HFFc6 (cell line): ENCODE measurements at places on chromosomes 3 and 15. TPM values are rescaled to one million over a fixed set of nuclear protein-coding genes. Genes with fewer than 3 reads are reported as not detected.
A peak's percentile ranks its signal among the peaks of the same experiment; 100 is the strongest.

DNA sequence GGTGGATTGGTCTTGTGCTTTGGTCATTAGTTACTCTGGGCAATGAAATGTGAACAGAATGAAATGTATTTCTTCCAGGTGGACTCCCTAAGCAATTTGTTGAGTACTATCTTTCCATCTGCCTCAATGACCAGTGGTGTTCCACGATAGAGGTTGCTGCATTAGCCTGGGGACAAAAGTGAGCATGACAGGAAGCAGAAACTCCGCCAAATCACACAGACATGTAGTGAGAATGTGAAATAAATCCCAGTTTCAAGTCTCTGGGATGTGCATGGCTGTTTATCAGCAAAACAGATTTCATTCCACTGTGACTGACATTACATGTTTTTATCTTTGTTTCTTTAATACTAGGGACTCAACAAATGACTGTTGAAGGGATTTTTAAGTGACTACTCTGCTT, 63.3 kb upstream of the DCBLD2 start:
- no peak for DNase-seq
- H3K4me3 ChIP-seq: no peak overlapping the region
- H3K4me1 ChIP-seq: peaks cover 34% of the 10 kb centered on the region
- H3K36me3 ChIP-seq: peaks cover 11% of the 10 kb centered on the region; the same call in 1 of the 2 replicates
- H3K27me3 ChIP-seq: peaks cover 3% of the 10 kb centered on the region
- no peak overlapping the region; the same call in 1 of the 2 replicates for H3K27ac ChIP-seq

DNA sequence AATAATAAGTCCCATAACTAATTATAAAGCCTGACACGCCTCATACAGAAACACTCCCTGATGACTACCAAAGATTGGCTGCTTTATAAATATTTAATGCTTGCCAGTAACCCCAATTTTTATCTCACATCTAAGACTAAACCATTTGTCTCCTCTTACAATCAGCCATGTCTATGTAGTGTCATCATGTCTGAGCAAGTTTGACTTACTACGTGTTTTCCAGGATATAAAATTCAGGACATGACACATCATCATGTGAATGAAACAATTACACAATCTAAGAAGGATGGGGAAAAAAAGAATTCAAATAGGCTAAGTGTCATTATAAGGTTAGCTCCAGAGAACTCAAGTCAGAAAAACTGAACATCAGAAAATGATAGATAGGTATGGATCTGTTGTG, 208.7 kb downstream of the MECOM start:
- H3K27ac ChIP-seq: no peak overlapping the region
- H3K4me1 ChIP-seq: no peaks in the 10 kb centered on the region
- no peaks in the 10 kb centered on the region for H3K27me3 ChIP-seq
- H3K4me3 ChIP-seq: no peak overlapping the region
- peak; percentile 38 for DNase-seq
- H3K36me3 ChIP-seq: no peaks in the 10 kb centered on the region

HYAL2 gene
- 46.4 to 55.3 TPM (median 54.9 TPM) in 3 replicates for total RNA-seq

GRCh38 chr3:71348001-71348632, 235.4 kb downstream of the FOXP1 start:
- DNase-seq: no peak
- no peak overlapping the region for H3K4me3 ChIP-seq
- H3K4me1 ChIP-seq: peaks cover 12% of the 10 kb centered on the region

- peaks cover 9% of the 10 kb centered on the region; the same call in 1 of the 2 replicates for H3K27me3 ChIP-seq
- H3K36me3 ChIP-seq: no peaks in the 10 kb centered on the region
- no peak overlapping the region for H3K27ac ChIP-seq
- H3K4me1 ChIP-seq: peaks cover 6% of the 10 kb centered on the region
Observed at GRCh38 chr15:85839643-85840042, 44.9 kb upstream of the KLHL25 start.

- H3K4me1 ChIP-seq: peaks cover 9% of the 10 kb centered on the region
- no peak overlapping the region for H3K4me3 ChIP-seq
- H3K27ac ChIP-seq: no peak overlapping the region
- H3K27me3 ChIP-seq: peaks cover 20% of the 10 kb centered on the region
- peaks cover 6% of the 10 kb centered on the region for H3K36me3 ChIP-seq
Observed at GRCh38 chr15:42154212-42154941, 2.1 kb downstream of the PLA2G4F start.

RHO gene
- total RNA-seq: not detected in 3 replicates

ATP13A5 gene
- total RNA-seq: not detected in 3 replicates

DNA sequence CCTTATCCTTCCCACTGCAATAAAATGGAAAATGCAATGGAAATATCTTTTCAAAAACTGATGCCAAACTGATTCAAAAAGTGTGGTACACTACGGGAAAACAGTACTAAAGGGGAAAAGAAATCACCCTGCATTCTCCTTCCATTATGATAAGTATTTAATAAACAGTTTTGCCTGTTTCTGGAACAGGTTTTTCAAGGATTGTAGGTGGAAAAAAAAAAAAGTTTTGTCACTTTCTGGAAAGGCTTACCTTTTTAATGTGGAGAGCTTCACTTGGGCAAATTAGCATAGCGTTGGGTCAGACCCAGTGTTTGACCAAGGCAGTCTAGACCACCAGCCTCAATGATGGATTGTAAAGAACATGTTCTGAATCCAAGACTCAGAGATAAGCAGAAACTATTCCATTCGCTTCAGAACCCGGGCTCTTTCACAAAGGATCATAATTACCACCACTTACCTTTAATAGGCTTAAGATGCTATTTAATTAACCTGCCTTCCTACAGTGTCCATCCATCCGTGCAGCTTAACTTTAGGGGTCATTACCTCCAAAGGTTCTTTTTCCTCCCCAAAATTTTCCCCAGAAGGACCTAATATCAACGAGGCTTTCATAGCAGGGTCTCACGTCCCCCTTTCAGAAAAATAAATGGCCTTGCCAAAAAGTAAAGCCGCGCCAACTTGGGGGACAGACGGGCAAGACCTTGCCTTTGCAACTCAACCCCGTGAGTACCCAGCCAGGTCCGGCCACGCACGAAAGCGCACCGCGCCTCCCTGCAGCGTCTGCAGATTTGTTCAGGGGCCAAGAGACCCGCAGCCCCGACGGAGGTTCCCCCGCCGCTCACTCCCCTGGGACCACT, 1.0 kb downstream of the DCBLD2 start:
- no peaks in the 10 kb centered on the region for H3K27me3 ChIP-seq
- peak overlapping the region; percentile 97 for H3K4me3 ChIP-seq
- peak overlapping the region; percentile 80 for H3K27ac ChIP-seq
- DNase-seq: no peak
- H3K4me1 ChIP-seq: peaks cover 44% of the 10 kb centered on the region
- H3K36me3 ChIP-seq: peaks cover 38% of the 10 kb centered on the region

DNA sequence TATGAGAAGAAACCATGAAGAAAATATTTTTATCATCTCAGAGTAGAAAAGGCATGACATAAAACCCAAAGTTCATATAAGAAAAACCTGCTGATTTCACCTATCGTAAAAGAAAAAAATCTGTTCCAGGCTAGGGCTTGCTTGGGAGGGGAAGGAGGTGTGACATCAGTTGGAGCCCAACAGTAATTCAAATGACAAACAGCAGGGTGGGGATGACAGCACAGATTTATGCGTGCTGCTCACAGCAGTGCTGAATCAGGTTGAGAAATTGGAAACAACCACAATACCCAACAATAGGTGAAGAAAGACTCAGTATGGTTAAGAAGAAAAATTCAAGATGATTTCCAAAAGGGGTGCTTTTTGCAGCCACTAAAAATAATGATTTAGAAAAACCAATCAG, 172.4 kb downstream of the PDE8A start:
- no peak overlapping the region for H3K27ac ChIP-seq
- no peak overlapping the region for H3K4me3 ChIP-seq
- H3K27me3 ChIP-seq: peaks cover 9% of the 10 kb centered on the region
- peaks cover 7% of the 10 kb centered on the region for H3K36me3 ChIP-seq

DNA sequence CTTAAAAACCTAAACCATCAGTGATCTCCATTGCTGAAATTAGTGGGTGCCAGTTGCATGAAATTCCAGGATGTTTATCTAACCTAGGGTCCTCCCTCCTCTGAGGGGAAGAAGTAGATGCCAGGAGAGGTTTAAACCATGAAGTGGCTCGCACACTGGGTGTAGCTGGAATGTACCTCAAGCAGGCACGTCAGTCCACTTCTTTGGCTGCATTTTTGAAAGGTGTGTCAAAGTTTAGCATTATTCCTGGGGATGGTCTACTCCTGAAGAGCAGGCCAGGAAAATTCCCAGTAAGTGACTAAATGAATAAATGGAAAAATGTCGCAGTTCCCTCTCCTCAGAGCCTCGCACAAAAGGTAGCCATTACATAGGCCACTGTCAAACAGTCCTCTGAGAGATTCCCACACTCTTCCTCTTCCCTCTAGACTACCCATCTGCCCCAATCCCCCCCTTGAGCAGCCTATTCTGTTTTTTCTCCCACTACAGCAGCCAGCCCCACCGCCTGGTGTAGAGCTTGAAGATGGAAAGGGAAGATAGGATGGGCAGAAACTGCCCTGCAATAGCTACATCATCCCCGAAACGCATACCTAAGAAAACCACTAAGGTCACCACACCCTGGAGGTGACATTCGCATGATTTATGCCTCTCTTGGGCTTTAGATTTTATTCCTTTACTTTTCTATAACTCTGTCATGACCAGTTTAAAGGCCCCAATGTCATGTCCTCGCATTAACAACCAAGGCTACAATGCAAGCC, 655 bp upstream of the TMOD3 start:
- H3K4me1 ChIP-seq: peaks cover 74% of the 10 kb centered on the region
- H3K4me3 ChIP-seq: peak overlapping the region; percentile 97
- peak; percentile 29 for DNase-seq
- H3K27ac ChIP-seq: peak overlapping the region; percentile 81
- H3K27me3 ChIP-seq: no peaks in the 10 kb centered on the region

- no peaks in the 10 kb centered on the region for H3K36me3 ChIP-seq
- DNase-seq: no peak
- no peaks in the 10 kb centered on the region; the same call in 1 of the 2 replicates for H3K27me3 ChIP-seq
- H3K4me3 ChIP-seq: no peak overlapping the region
Observed at GRCh38 chr3:169548194-169548593, 115.3 kb downstream of the MECOM start.

DNA sequence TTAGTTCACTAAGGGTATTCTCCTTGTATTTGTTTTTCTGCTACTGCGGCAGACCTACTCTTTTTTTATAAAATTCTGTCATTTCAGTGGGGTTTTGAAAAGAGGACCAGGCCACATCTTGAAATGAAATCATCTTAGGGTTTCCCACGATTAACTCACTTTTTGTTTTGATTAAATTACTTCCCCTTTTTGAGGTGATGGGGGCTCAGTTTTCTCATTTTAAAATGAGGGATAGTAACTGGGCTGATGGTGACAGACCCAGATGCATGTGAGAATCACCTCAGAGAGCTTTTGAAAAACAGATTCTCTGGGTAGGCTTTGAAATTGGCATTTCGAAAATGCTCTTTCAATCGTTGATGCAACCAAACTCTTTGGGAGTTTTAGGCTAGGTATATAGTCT, 24.2 kb downstream of the UBE2Q2 start:
- no peak for DNase-seq
- H3K27me3 ChIP-seq: no peaks in the 10 kb centered on the region
- peaks cover 7% of the 10 kb centered on the region for H3K36me3 ChIP-seq
- H3K4me1 ChIP-seq: peaks cover 19% of the 10 kb centered on the region

ALDH1L1 gene
- 0.23 TPM in 1 of 3 replicates, not detected in the others for total RNA-seq

GRCh38 chr3:14923476-14923875, 23.9 kb upstream of the NR2C2 start:
- H3K27me3 ChIP-seq: peaks cover 4% of the 10 kb centered on the region
- no peaks in the 10 kb centered on the region for H3K36me3 ChIP-seq
- H3K27ac ChIP-seq: no peak overlapping the region
- peaks cover 22% of the 10 kb centered on the region for H3K4me1 ChIP-seq
- no peak overlapping the region for H3K4me3 ChIP-seq
- DNase-seq: no peak

ADAMTSL3 gene
- total RNA-seq: not detected in 3 replicates

- H3K36me3 ChIP-seq: peaks cover 10% of the 10 kb centered on the region; the same call in 1 of the 2 replicates
- H3K4me3 ChIP-seq: no peak overlapping the region
- no peaks in the 10 kb centered on the region; the same call in 1 of the 2 replicates for H3K27me3 ChIP-seq
Observed at GRCh38 chr15:68712886-68713285, 107.8 kb downstream of the ANP32A start.

DNA sequence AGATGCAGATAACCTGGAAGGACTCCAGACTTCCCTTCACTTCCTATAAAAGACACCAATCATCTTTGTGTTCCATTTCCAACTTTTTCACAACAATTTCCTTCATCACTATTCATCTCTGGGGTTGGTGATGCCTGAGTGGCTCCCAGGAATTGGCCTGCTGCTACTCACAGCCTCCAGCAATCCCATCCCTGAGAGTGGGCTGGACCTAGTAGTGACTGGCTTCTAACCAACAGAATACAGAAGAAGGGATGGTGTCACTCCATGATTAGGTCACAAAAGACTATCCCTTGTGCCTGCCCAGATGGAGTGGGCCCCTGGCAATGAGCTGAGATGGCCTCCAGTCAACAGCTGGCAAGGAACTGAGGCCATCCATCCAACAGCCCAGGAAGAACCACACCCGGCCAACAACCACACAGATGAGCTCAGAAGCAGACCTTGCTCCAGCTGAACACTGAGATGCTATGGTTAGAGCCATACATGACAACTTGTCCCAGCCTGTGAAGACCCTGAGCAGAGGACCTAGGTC, 20.9 kb downstream of the OCA2 start:
- no peak for DNase-seq
- no peak overlapping the region for H3K4me3 ChIP-seq
- H3K27me3 ChIP-seq: peaks cover 3% of the 10 kb centered on the region
- no peaks in the 10 kb centered on the region for H3K36me3 ChIP-seq
- H3K27ac ChIP-seq: no peak overlapping the region
- no peaks in the 10 kb centered on the region for H3K4me1 ChIP-seq

ROPN1 gene
- not detected in 2 replicates for total RNA-seq

GRCh38 chr3:23071296-23071695, 131.8 kb upstream of the UBE2E2 start:
- no peak overlapping the region for H3K27ac ChIP-seq
- DNase-seq: no peak
- no peak overlapping the region for H3K4me3 ChIP-seq
- H3K4me1 ChIP-seq: no peaks in the 10 kb centered on the region

RNF123 gene
- total RNA-seq: 34.8 to 43.4 TPM (median 39.4 TPM) in 3 replicates

EPHA3 gene
- total RNA-seq: 0.09 TPM in 1 of 3 replicates, not detected in the others

DNA sequence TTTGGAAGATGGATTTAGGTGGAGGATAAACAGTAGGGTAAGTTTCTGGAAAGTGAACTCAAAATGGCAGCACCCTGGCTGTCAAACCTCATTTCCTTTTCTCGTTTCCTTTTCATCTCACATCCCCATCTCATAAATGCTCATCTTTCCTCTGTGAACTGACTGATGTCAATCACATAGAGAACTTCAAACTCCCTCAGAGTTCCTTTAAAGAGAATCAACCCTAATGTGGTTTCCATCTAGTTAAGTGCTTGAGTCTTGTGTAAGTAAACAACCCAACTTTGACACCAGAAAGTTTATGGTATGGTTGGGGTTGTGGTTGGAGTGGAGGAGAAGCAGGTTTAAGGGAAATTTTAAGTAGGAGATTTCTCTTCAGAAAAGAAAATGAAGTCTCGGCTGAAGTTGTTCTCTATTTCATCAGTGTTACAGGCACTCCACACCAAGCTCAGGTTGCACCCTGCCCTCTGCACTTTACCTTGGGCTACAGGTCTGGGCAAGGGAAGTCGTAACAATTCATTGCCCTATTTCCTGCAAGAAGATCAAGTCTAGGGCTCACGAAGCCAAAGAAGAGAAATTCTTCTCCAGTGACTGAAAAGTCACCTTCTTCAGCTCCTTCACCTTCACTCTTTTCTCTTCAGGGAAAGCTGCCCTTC, 34.4 kb upstream of the TNIK start:
- H3K4me3 ChIP-seq: no peak overlapping the region
- no peak for DNase-seq
- no peaks in the 10 kb centered on the region for H3K36me3 ChIP-seq
- no peak overlapping the region for H3K27ac ChIP-seq
- peaks cover 11% of the 10 kb centered on the region for H3K4me1 ChIP-seq

ZMAT3 gene
- 82.6 to 99.1 TPM (median 86.3 TPM) in 3 replicates for total RNA-seq
